ENCODE measurements at places on chromosomes 7 and 10.

DNA sequence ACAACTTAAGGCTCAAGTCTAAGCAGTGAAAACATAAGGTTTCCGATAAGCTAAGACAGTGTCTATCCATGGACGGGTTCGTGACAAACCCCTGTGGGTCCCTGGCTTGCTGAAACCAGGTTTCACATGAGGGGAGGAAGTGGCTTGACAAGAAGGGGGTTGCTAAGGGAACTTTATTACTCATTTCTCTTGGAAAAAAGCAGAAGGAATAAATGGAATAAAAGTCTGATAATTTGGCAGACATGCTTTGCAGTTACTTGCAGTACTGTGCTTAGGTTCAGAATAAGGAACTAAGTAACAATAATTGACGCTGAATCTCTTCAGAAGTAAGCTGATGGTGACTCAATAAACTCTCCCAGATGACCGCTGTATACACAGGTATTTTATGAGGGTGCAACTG is 34.7 kb downstream of the RBM17 start:
- peak; percentile 23 for ATAC-seq

- no peak for ATAC-seq
Measured at GRCh38 chr10:126042906-126043305, 146.5 kb downstream of the FANK1 start.

DNA sequence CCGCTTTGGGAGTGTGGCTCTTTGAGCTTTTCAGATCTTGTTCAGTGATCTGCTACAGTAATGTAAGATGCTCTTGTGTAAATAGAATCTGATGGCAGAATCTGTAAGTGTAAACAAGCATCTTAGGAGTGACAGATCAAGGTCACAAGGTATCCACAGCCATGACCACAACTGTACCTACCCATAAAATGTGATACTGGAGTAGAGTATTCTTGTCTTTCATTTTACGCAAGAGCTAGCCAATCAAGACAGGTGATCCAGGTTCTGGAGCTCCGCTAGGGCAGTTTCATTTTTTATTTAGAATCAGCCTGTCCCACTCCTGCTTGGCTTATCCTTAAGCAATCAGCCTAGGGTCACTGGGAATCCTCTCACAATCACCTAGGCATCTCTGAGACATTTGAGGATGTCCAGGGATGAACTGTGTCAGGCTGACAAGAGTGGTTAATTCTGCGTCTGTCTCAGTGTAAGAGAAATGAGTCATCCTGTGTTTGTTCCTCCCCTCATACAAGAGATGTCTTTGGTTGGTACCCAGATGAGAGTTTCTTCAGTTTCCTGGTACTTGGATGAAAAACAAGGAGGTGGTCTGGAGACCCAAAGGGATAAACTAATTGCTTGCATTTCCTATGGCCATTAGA is 13.6 kb downstream of the ZNF138 start:
- ATAC-seq: no peak

DNA sequence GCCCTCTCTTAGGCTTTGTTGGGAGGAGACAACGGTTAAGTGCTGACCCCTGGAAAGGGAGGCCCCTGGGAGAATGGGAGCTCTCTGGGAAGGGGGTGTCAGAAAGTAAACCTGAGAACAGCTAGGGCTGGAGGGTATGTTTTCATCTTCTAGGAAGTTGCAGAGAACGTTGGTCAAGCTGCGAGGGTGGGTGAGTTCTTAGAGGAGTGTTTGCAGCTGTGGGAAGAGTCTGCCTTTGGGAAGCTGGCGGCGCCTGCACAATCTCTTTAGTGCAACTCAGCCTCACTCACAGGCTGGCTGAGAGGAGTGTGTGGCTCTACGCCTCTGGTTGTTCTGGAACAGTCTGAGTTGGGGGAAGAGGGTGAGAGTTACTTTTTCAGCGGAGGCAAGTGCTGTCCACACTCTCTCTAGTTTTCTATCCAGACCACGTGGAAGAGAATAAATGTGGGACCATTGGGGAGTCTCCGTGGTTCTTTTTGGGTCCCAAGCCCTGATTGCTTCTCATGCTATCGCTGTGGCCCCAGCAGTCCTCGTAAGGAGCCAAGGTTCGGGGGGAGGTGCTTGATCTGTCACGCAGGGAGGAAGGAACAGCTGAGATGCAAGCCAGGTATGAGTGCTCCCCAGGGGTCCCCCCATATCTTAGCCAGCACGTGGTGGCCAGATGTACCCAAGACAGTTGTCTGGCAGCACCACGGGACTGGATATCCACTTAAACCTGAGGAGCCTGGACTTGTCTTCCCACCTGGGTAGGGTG is 237.2 kb downstream of the BUB3 start:
- no peak for ATAC-seq

- no peak for ATAC-seq
Measured at GRCh38 chr10:100713859-100714565, 31.4 kb upstream of the PAX2 start.

All from gastroesophageal sphincter (tissue), 4 donors.